ENCODE measurements at places on chromosomes 2 and 18.

DNA sequence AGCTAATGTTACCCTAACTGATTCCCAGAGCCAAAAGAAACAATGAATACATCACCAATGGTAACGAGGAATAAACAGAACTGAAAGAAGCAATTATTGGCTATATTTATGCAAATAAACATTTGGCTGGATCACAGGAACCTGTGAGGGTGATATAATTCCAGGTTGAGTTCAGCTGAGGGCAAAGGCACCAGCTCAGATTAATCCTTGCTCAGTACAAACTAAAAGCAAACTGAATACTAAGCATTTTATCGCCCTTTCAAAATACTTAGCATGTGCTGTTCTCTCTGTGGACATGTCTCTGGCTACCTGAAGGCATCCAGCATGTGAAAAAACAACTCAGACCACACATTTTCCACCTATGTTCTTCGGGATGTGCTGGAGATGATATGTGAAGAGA, 791.7 kb downstream of the METTL4 start:
- no peak for DNase-seq

DNA sequence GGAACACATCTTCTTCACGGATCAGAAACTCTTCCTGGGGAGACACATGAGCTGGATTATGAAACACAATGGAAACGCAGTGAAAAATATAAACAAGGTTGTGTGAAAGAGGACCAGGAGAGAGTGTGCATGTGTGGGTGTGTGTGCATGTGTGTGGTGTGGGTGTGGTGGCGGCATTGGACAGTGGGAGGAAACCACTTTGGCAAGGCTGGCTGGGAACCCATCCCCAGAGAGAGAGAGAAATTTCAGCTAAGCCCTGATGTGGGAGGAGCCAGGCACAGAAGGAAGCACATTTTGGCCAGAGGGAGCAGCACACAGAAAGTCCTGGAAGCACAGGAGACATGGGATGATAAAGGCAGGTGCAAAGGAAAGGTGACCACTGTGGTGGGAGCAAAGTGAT, 147.6 kb upstream of the COPS8 start:
- DNase-seq, result no peak

DNA sequence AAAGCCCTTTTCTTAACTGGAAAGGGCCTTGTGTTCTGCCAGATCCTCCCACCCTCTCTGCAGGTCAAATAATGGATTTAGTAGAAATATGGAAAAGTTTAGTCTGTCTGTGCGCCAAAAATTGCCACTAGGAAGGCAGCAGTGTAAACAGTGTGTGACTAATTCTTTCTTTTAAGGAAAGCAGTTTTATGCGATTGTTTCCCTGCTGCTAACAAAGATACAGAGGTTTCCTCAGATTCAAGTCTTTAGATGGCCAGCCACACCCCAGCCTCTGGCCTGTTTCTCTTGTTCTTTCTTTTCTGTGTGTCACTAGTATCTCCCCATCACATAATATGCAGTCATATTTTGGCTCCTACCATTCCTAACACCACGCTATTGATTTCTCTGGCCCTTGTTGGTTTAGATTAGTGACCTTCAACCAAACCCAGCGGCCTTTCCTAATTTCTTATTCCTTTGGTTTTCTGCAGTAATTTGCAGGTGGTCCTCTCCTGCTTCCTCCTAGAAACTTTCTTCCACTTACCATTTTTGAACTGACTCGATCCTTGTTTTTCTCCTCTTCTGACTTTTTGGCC, 157.4 kb downstream of the LTBP1 start:
- no peak for DNase-seq

DNA sequence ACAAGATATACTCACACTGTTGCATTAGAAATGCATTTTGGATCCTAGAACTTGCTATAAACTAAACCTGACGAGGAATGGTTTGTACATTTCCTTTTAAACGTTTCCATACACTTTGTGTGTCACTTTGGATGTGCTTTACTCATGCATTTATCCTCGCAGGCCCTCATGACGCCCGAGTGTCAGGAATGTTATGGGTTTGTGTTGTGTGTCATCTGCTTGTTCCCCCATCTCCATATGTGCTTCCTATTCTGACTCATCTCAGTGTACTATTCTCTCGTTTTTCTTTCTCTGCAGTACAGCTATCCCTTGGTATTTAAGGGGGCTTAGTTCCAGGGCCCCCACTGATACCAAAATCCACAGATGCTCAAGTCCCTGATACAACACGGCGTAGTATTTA, 121.5 kb upstream of the RASGRP3 start:
- no peak for DNase-seq

DNA sequence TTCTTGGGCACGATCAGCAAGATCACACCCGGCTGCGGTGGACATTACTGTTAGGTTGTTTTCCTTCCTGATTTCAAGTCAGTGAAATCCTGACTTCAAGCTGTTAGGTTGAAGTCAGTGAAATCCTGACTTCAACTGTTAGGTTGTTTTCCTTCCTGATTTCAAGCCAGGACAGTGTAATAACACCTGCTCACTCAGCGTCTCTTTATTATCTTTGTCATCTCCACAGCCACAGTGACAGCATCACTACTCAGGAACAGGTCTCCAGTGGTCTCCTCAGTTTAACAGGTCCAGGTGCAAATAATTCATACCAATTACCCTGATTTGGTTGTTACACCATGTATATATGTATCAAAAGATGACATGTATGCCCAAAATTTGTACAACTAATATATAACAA, 208.1 kb upstream of the REG3G start:
- no peak for DNase-seq

GRCh38 chr2:165436559-165436958, 32.9 kb upstream of the CSRNP3 start:
- DNase-seq, result no peak

GRCh38 chr2:70984576-70985282, 6.3 kb downstream of the ANKRD53 start:
- DNase-seq, result peak; percentile 71

DNA sequence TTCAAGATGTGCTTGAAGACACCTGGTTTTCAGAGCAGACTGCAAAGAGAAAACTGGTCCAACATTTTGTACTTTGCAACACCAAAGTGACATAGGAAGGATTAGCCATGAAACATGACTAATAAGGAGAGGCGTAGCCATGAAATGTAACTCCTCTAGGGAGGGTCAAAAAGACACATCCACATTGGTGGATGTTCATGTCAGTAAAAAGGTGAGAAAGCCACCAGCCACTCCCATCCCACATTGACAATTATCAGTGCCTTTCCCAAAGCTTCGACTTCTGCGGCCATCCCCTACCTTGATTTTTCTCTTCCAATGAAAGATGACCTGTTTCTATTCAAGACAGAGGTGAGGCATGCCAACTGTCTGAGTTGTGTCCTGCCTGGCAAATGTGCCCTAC, 223.2 kb downstream of the ALK start:
- no peak for DNase-seq

DNA sequence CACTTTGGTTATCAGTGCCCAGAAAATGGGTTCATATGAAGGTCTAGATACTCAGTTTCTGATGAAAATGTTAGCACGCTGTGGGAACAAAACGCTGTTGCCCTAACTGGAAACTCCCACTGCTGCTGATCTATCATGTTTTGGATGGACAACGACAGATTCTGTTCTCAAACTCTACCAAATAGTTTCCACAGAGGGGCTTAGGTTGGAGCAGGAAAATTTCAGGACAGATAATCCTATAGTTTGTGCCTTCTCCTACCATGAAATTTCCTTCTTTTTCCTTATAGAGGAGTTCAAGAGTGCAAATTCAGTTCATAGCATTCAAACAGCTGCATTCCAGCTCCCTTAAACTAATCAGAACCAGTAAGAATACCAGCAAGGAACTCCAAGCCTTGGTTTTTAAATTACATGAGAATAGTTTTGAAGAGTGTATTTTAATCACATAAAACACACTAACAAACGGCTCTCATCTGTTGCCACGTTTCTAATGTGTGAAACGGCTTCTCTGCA, 58.7 kb upstream of the RALBP1 start:
- DNase-seq, result no peak

- no peak for DNase-seq
Observed at GRCh38 chr18:3605486-3605952, 155.5 kb downstream of the TGIF1 start.

DNA sequence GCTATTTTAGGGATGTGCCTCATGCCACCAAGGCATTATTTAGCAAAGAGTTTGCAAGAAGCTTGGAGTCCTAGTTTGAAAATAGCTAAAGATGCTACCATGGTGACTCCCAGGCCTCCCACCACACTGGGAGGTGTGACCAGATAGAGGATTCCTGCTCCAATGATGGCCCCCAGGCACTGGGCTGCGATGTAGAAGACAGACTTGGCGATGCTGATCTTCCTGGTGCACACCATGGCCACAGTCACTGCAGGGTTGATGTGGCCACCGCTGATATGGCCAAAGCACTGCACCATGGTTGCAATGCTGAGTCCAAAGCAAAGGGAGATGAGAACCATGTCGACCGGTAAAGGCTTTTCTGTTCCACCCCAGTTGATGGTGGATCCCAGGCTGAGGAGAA, 3.4 kb downstream of the AQP4 start:
- no peak for DNase-seq

GRCh38 chr2:226183550-226183949, 616.1 kb downstream of the IRS1 start:
- DNase-seq, result no peak

Data from stimulated activated CD4-positive, alpha-beta T cell treated with anti-CD3 and anti-CD28 coated beads, TNF-alpha, amount 100 ng/mL, for 4 hours (primary cell).